ENCODE measurements at places on chromosomes 5 and 9. TPM values are rescaled to one million over a fixed set of nuclear protein-coding genes. Genes with fewer than 3 reads are reported as not detected.

Gene TRMO
- 14.5 TPM for total RNA-seq

Gene LTC4S
- total RNA-seq = not detected

Gene GFI1B
- total RNA-seq = 0.32 TPM

DNA sequence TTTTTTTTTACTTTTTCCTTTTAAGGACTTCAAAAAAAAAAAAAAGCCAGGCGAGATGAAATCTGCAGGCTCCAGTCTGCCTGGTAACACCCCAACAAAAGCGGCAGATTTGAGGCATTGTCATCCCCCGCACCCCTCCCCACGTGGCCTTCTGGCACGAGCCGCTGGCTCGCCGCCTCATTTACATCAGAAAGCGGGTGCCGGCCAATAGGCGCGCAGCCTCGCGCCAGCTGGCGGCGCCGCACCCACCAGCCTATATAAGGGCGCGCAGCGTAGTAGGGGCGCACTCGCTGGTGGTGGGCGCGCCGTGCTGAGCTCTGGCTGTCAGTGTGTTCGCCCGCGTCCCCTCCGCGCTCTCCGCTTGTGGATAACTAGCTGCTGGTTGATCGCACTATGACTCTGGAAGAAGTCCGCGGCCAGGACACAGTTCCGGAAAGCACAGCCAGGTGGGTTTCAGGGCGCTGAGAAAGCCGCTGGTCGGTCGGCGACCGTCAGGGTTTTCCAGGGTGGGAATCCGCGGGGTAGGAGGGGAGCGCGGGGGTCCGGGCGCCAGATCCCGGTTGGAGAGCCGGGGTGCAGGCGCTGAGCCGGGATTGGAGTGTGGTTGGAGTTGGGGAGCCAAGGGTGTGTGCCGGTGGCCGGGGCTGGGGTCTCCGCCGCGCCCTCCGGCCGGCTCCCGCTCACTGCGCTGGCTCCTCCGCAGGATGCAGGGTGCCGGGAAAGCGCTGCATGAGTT, at the start of gene GADD45G:
Gene GADD45G (plus strand): TSS at position 284 of the 736 bp plus-strand sequence. CDS start 110 bp downstream, at position 394.
- peak; percentile 92 for DNase-seq

DNA sequence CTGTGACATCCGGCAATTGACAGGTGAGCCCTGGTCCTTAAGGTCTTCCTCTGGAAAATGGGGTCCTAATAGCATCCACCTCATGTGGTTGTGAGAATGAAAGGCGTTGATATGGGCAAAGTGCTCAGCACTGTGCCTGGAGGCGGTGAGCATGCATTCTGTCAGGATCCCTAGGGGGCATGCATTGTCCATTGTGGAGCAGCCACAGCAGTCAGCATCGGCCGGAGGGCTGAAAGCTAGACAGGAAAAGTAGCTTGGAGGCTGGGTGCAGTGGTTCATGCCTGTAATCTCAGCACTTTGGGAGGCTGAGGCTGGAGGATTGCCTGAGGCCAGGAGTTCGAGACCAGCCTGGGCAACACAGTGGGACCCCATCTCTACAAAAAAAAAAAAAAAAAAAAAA, 122.2 kb downstream of the LHX2 start:
- DNase-seq = peak; percentile 28

Gene AQP7
- total RNA-seq = not detected

DNA sequence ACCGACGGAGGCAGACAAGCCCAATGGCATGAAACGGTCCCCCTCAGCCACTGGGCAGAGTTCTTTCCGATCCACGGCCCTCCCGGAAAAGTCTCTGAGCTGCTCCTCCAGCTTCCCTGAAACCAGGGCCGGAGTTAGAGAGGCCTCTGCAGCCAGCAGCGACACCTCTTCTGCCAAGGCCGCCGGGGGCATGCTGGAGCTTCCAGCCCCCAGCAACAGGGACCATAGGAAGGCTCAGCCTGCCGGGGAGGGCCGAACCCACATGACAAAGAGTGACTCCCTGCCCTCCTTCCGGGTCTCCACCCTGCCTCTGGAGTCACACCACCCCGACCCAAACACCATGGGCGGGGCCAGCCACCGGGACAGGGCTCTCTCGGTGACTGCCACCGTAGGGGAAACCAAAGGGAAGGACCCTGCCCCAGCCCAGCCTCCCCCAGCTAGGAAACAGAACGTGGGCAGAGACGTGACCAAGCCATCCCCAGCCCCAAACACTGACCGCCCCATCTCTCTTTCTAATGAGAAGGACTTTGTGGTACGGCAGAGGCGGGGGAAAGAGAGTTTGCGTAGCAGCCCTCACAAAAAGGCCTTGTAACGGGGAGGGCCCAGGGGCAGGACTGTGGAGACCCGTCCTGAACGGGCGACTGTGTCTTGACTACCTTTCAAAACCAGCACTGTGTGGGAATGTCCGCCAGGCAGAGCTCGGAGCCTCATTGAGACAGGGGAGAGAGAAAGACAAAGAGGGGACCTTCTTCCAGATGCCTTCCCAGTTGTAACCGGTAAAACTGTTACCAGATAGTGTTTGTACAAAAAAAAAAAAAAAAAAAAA, 29.9 kb downstream of the CD180 start:
- no peak for DNase-seq

Gene TUSC1
- total RNA-seq = 12.2 TPM

GRCh38 chr9:136965771-136966484, 11.4 kb upstream of the PTGDS start:
- DNase-seq = peak; percentile 21

GRCh38 chr9:127694890-127695720, 11.7 kb upstream of the CFAP157 start:
- DNase-seq = no peak

Gene SPAG8
- 0.86 TPM for total RNA-seq

DNA sequence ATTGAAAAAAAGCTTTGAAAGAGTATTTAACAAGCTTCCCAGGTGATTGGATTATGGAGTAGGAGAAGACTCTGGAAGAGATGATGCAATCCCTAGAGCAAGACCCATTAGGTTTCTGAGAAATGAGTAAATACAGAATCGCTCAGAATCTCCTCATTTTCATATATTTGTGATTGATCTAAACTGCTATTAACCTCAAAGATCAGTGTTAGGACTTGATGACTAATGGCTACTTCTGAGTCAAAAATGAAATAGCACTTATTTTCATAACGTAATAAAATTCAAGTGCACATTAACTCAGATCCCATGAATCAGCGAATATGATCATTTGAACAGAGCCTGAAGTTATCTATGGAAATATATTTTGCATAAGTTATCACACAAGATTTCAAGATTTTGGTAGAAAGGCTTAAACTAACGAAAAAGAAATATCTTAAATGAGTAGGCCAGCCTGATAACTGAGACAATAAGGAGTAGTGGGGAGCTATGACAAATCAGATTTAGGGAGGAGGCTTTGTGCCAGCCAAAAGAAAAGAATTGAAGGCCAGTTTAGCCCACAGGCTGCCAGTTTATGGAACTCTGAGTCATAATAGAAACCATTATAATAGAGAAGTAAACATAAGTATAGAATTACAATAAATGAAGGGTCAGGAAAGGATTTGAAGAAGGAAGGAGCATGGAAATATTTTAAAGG, 106.7 kb upstream of the OSMR start:
- no peak for DNase-seq

DNA sequence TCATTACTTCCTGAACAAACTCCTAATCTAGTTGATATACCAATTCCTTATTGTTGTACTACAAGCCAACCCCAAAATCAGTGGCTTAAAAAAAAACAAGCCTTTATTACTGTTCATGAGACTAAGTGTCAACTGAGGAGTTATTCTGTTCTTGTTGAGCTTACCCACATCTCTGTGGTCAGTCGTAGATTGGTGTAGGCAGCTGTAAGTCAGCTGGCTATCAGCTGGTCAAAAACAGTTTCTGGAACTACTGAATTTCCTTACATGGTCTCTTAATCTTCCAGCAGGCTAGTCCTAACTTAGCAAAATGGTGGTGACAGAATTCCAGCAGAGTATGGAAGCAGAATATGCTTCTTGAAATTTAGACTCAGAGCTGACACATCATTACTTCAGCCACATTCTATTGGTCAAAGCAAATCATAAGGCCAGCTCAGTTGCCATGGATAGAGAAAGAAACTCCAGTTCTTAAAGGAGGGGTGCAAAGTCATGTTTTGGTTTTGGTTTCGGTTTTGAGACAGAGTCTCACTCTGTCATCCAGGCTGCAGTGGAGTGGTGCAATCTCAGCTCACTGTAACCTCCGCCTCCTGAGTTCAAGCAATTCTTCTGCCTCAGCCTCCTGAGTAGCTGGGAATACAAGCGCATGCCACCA, 386.1 kb upstream of the MPDZ start:
- peak; percentile 70 for DNase-seq

Gene FBP1
- total RNA-seq = not detected

DNA sequence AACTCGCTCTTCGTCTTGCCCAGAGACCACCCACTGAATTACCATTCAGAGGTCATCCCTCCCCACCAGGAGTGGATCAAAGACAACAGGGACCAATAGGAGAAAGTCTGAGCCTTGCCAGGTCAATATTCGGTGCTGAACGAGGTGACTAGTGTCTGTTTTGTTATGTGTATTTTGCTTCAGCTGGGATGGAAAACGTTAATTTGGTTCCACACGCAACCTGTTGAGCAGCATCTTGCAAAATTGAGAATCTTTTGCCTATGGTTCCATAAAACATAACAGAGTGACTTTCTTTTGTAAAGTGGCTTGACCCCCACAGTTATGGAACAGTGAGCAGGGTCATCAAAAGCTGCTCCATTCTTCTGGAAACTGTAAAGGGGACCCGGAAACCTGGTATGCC, 168.4 kb downstream of the MSX2 start:
- DNase-seq = no peak

GRCh38 chr5:17370651-17371050, 127.4 kb upstream of the TAF11L2 start:
- no peak for DNase-seq

DNA sequence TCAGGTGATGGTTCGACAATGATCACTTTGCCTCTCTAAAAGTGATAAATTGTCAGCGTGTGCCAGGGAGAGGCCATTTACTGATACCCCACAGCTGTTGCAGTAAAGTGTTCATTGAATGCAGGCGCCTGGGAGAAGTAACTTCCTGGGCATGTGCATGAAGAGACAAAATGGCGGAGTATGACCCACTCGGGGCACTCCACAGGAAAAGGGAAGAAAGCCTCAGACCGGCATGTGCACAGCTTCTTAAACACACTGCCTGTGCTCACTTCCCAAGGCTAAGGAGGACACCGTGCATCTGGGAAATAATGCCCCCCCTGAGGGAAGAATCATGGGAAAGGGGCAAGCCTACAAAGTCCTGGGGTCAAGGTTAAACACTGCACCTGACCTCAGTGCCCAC, 329.5 kb downstream of the ICE1 start:
- no peak for DNase-seq

DNA sequence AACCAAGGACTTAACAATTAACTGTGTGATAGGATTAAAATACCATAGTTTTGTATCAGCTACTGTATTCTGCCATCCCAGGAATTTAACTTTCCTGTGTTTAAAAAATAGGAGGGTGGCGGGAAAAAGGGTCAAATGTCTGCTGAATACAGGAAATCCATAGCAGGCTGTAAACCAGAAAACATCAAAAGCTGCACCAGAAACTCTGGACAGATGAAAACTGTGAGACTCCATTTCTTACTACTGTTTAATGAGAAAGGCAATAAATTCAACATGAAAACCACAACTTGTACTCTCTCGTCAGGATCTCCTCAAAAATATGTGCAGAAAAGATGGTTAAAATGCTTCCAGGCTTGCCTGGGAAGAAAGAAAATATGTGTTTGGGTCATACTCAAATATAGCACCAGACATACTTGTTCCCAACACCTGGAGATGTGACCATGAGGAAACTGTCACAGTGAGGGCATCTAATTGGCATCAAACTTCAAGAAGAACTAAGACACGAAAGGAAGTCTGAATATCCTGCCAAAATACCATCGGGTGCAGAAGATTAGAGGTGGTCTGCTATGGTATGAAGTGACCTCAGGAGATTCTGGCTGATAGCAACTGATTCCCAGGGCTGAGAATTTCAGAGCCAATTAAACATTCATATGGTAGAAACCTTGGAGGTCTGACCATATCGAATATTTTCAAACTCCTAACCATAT, 164.7 kb upstream of the TARS1 start:
- DNase-seq = peak; percentile 53

Gene PRR16
- 11.6 TPM for total RNA-seq

- peak; percentile 75 for DNase-seq
Observed at GRCh38 chr9:3992924-3993323, 306.9 kb downstream of the GLIS3 start.

DNA sequence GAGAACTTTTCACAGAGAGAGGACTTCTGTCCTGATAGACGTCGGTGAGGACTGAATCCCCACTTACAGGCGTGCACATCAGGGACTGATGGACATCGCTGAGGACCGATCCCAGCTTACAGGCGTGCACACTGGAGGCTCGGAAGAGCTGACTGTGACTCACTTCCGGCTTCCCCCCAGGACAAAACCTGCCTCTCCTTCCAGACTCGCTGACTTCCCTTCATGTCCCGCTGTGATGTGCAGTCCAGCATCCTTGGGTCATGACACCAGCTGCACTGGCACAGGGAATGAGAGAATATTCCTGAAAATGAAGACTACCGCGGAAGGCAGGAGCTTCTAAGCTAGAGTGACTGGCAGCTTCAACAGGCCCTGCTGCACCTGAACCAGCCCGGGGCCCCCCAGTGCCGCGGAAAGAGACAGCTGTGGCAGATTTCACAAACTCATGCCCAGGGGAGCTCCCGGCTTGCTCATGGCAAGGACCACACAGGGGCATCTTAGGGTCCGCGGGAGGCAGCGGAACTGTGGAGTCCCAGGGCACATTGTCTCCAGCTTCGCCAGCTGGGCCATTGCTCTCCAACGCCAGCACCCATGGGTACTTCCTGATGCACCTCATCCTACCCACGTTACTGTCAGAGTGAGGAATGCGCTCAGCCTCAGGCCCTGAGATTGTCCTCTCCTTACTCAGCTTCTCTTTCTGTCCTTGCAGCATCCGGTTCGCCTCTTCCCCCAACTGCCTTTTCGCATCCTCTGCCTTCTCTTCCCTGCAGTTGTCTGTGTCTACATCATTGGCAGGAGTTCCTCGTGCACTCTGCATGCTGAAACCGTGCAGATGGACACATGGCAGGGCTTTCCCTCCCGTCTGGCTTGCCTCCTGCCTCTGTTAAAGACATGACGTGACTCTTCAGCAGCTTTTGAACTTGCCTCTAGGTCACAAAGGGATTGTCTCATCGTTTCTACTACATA, 29.5 kb downstream of the SURF6 start:
- DNase-seq = no peak

Gene CER1
- not detected for total RNA-seq

Gene PCDHB10
- total RNA-seq = under 0.01 TPM

GRCh38 chr5:148776780-148777179, 49.6 kb upstream of the ADRB2 start:
- DNase-seq = no peak

Gene GTF2H2
- 27.1 TPM for total RNA-seq

Gene PTCH1
- total RNA-seq = 1.7 TPM

Gene ANKRD55
- under 0.01 TPM for total RNA-seq

Gene WNT8A
- not detected for total RNA-seq

Gene ITK
- total RNA-seq = 1.3 TPM

Gene CACFD1
- total RNA-seq = 7.7 TPM

Data from fibroblast of villous mesenchyme (primary cell).